Activated naive CD4-positive, alpha-beta T cell treated with anti-CD3 and anti-CD28 coated beads, Interleukin-2, amount 50 U/mL, for 72 hours (primary cell): ENCODE measurements at places on chromosomes 1 and 21. TPM values are rescaled to one million over a fixed set of nuclear protein-coding genes. Genes with fewer than 3 reads are reported as not detected.

DNA sequence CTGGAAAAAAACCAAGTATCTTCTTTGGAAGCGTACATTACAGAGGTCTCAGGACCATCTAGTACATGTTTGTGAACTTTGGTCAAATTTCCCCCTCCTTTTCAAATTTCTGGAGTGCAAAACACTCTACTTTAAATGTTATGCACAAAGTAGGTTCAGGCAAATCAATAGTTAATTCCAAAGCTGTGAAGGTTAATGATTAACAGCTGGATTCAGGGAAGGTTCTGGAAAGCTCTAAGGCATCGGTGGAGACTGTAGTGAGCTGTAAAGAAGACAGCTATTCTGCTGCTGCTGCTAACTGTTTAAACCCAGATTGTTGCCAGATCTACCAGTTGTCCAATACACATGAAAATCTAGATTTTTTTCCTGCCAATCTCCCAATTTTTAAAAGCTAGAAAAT is 70.9 kb downstream of the ELAVL4 start:
- no peak for DNase-seq

- no peak for DNase-seq
Observed at GRCh38 chr1:173758980-173759379, 44.2 kb downstream of the KLHL20 start.

- DNase-seq, result no peak
Observed at GRCh38 chr1:233406994-233407631, 79.6 kb downstream of the MAP3K21 start.

DNA sequence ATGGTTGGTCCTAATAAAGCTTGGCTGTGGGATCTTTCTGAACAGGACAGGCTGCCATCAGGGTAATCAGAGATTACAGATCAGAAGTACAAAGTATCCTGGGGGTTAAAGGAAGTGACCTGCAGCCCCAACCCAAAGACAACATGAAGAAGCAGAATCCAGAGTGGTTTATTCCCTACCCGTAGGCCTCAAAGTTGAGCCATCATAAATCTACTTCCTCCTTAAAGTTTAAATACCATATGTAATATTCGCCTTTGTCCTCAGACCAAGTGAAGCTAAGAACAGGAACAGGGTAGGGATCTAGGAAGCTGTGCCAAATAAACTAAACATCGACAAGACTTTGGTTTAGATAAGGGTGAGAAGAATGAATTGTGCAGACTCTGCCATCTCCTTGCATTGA is 15.9 kb upstream of the DHX9 start:
- DNase-seq, result no peak

GRCh38 chr21:45505416-45506021 is 36.7 kb downstream of the SLC19A1 start:
- no peak for DNase-seq

GRCh38 chr1:41537788-41538351 is 53.4 kb upstream of the EDN2 start:
- no peak for DNase-seq

- no peak for DNase-seq
Observed at GRCh38 chr21:29208044-29208681, 77.7 kb downstream of the MAP3K7CL start.

GRCh38 chr1:239174880-239175279 is 211.5 kb upstream of the CHRM3 start:
- DNase-seq, result no peak

The MPL gene
- not detected for total RNA-seq

DNA sequence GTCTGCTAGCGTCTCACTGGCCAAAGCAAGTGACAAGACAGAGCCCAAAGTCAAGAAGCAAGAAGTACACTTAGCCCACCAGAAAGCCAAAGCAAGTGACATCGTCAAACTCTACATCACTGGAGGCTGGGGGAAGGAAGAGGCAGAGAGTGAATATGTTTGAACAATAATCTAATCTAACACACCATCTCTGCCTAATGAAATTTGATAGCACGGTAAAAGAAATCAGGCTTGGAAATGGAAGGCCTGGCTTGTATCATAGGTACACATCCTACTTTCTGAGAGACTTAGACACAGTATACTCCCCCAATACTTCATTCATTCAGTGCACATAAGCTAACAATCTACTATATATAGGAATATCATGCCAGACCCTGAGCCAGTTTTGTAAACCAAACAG is 26.3 kb downstream of the TRABD2B start:
- DNase-seq, result no peak

The IGSF3 gene
- 1.4 TPM for total RNA-seq

The CD52 gene
- 343 TPM for total RNA-seq

The LIN28A gene
- total RNA-seq, result not detected

GRCh38 chr1:160018900-160019299 is 12.9 kb downstream of the PIGM start:
- no peak for DNase-seq

GRCh38 chr1:38087676-38088075 is 41.1 kb upstream of the POU3F1 start:
- no peak for DNase-seq

DNA sequence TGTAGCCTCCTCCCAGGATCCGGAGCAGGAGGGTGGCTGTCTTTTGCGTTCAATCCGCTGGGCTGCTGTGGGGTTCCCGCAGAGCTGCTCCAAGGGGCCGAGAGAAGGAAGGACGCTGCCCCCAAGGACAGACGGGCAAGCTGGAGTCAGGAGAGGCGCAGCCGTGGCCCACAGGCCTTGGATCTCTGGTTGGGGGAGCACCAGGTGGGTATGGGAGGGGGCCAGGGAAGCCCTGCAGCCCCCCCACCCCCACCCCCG is 15.9 kb upstream of the SKI start:
- no peak for DNase-seq

- no peak for DNase-seq
Observed at GRCh38 chr1:202010180-202011015, at the start of gene ELF3. Gene ELF3 (plus strand): TSS chr1:202010587. CDS start chr1:202011137, 550 bp downstream.

DNA sequence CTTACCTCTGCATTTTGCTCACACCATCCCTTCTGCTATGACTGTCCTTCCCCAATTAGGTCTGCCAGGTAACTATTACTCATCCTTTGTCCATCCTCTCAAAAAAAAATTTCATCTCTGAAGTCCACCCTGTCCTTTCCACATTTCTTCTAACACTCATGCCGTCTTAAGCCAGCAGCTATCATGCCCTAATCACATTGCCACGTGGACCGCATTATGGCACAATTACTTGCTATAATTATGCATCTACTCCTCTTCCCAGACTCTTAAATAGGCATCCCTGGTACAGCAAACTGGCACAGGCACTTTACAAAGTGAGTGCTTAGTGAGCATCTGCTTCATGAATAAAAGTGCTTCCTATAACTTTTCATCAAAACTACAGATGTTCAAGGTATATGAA is 295.4 kb upstream of the ESRRG start:
- DNase-seq, result no peak

- DNase-seq, result no peak
Observed at GRCh38 chr1:162710780-162711465, 78.7 kb downstream of the DDR2 start.

GRCh38 chr1:3785045-3785444 is 11.3 kb downstream of the LRRC47 start:
- no peak for DNase-seq

The HSPB7 gene
- not detected for total RNA-seq

- no peak for DNase-seq
Observed at GRCh38 chr1:220982686-220983085, 103.4 kb downstream of the HLX start.

The GNB1 gene
- 358 TPM for total RNA-seq

GRCh38 chr1:46991083-46991923 is 32.2 kb upstream of the CYP4X1 start:
- DNase-seq, result no peak

- peak; percentile 21 for DNase-seq
Observed at GRCh38 chr1:11072216-11072917, 12.5 kb upstream of the SRM start.

DNA sequence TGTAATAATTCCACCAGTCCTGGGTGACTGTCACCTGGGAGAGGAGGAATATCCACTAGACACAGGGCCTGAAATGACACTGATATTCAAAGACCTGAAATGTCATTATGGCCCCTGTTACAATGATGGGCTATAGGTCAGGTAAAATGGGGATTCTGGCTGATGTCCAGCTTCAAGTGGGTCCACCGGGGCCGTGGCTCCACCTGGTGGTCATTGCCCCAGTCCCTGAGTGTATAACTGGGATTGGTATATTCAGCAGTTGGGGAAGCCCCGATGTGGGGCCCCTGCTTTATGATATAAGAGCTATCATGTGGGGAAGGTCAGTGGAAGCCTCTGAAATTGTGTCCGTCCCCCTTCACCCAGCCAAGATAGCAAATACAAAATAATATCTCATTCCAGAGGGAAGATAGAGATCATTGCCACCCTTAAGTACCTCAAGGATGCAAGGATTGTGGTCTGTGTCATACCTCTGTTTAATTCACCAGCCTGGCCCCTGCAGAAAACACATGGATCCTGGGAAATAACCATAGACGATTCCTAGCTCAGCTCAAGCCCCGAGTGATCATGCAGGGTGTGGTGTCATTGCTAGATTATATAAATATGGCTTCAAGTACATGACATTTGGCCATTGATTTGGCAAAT is 19.4 kb downstream of the PLEKHO1 start:
- no peak for DNase-seq

GRCh38 chr1:18020021-18020817 is 87.4 kb upstream of the IGSF21 start:
- no peak for DNase-seq

- no peak for DNase-seq
Observed at GRCh38 chr1:81071072-81071858, 729.5 kb upstream of the ADGRL2 start.

- no peak for DNase-seq
Observed at GRCh38 chr1:119288751-119289150, 79.8 kb upstream of the HAO2 start.

- DNase-seq, result no peak
Observed at GRCh38 chr1:210723646-210724045, 394.9 kb downstream of the HHAT start.

The ASPM gene
- total RNA-seq, result 49.3 TPM

GRCh38 chr1:43930168-43930948 is 3.2 kb upstream of the ARTN start:
- no peak for DNase-seq

The AK5 gene
- 1.9 TPM for total RNA-seq

GRCh38 chr1:64851664-64852063 is 106.8 kb downstream of the RAVER2 start:
- no peak for DNase-seq

- peak; percentile 61 for DNase-seq
Observed at GRCh38 chr1:53326598-53327181, 1.2 kb downstream of the LRP8 start.

The SPRR2B gene
- total RNA-seq, result not detected

DNA sequence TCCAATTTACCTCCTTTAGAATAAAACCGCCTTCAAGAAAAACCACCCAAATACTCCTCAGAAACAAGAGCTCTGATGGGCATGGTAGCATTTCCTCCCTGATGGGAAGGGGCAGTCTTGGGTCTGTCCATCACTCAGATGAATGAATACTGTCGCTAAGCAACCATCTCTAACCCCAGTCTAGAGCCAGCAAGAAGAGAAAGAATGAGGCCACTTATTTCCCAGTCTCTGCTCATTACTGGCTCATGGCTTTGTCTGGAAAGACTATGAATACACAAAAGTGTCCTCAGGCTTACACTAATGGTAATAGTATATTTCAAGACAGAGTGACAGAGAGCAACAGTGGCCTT is 51.0 kb upstream of the F3 start:
- no peak for DNase-seq

DNA sequence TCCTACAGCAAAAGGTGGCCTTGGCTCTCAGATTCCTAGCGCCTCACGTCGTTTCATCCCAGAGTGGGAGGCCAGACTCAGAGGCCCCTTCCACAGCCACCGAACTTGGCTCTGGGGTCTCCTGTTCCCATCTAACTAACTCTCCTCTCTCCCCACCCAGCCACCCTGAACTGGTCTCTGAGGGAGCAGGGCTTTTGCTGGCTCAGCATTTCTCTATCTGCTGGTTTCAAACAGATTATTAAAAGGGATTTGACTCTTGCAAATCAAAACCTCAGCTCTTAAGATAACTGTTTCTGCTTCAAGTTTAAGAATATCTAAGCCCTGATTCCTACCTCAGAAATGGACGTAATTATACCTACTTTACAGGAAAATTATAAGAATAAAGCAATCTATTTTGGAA is 91.0 kb upstream of the ATP1B1 start:
- DNase-seq, result no peak
